ENCODE measurements at places on chromosomes 3 and 15.

DNA sequence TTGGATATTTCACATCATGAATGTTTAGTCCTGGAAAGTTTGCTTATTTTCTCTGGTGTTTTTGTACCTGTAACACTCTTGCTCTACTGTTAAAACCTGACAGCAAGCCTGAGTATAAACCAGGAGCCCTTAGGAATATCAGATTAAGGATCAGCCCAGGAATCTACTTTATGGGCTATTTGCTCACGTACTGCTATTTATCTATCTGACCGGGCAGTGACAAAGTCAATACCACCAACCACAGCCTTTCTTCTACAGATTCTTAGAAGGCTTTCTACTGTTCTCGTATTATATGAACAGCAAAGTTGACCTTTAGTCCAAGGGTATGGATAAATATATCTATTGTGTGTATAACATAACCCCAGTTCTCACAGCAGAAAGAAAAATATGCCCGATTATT is 521.2 kb downstream of the RBMS3 start:
- DNase-seq = no peak

- no peak for DNase-seq
These were observed 61.4 kb upstream of the TLE3 start for GRCh38 chr15:70159001-70159712.

GRCh38 chr3:44893097-44893496 is 18.7 kb downstream of the TGM4 start:
- no peak for DNase-seq

GRCh38 chr15:39756806-39757522 is 25.7 kb downstream of the FSIP1 start:
- DNase-seq = no peak

DNA sequence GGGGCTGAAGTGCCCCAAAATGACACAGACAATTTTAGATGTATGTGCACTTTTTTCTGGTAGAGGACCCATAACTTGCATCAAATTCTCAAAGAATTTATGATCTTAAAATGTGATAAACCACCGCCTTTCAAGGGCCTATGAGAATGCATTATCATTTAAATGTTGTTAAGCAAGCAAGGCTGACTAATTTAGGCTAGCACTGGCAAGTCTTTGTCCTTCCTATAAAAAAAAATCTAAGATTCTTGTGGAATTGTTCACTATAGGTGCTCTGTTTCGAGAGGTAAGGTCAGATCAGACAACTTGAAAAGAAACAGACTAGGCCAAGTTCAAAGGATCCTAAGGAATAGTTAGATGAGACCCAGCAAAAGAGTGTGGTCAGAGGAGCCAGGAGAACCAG is 128.9 kb upstream of the PHLDB2 start:
- DNase-seq = no peak

DNA sequence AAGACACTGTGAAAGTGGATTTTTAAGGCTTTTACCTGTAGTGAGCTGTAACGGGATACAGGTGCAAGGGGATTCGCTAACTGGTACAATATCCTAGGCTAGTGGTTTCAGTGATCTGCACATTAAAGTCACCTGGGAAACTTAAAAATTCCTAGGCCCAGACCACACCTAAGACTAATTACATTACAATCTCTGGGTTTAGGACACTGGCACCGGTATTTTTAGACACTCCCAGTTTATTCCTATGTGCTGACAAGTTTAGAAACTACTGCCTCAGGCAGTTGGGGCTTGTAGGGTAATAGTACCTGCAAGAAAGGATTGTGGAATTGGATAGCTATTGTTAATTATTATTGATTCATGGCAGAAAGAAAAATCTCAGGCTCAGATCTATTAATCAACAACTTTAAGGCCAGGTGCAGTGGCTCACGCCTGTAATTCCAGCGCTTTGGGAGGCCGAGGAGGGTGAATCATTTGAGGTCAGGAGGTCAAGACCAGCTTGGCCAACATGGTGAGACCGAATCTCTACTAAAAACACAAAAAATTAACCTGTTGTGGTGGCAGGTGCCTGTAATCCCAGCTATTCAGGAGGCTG is 50.4 kb upstream of the CASR start:
- no peak for DNase-seq

- DNase-seq = no peak
These were observed 195.0 kb downstream of the RBMS3 start for GRCh38 chr3:29475854-29476253.
